ENCODE measurements at places on chromosomes 1 and 21.
A peak's percentile ranks its signal among the peaks of the same experiment; 100 is the strongest.

GRCh38 chr1:204692841-204693356 is 7.4 kb upstream of the LRRN2 start:
- DNase-seq, result no peak

DNA sequence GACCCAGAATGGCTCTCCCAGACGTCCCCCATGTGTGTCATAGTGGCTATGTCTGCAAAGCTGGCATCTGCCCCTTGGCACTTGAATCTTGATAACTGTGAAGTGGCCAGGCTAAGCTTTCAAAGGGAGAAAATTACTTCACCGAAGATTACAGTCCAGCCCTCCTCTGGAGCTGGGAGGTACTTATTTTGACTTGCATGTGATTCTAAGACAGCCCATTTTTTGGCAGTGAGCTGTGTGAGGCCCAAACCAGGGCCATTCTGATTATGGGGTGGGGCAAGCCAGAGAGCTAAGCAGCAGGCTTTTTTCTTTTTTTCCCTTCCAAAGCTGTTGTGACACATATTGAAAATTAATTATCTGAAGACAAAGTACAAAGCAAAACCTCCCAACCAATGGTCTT is 42.1 kb upstream of the C8B start:
- DNase-seq, result no peak

DNA sequence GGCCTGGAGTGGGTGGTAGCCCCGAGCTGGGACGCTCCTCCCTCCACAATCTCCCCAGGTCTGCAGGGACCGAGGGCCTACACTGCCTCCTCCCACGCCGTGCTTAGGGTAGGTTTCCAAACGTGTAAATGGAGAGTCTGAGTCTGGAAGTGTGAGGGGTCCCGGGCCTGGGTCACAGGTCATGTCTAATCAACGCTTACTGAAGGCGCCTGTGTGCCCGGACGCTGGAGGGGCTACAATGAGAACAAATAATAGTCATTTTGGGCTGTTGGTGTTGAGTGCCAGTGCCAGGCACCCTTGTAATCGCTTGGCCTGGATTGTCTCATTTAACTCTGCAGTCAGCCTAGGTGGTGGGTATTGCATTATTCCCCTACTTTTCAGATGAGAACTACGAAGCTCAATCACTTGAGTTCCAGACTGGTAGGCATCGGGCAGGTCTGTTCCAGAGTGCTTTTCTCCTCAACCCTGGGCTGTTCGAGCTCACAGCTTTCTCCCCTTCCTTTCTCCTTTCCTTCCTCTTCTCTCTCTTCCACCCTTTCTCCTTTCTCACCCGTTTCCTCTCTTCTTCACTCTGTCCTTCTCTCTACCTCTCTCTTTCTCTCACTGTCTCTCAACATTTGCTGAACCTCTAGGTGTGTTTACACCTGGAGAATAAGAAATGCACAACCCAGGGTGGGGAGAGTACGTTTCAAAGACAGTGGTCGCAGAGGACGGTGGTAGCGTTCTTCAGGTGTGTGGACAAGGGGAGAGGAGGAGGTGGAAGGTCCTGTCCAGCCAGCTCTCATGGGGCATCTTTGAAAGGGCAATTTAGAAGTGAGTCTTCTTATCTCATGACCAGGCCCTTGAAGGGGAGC is 883 bp downstream of the SLC66A1 start:
- no peak for DNase-seq

- DNase-seq, result no peak
These were observed 70.7 kb downstream of the ACBD6 start for GRCh38 chr1:180431683-180432082.

DNA sequence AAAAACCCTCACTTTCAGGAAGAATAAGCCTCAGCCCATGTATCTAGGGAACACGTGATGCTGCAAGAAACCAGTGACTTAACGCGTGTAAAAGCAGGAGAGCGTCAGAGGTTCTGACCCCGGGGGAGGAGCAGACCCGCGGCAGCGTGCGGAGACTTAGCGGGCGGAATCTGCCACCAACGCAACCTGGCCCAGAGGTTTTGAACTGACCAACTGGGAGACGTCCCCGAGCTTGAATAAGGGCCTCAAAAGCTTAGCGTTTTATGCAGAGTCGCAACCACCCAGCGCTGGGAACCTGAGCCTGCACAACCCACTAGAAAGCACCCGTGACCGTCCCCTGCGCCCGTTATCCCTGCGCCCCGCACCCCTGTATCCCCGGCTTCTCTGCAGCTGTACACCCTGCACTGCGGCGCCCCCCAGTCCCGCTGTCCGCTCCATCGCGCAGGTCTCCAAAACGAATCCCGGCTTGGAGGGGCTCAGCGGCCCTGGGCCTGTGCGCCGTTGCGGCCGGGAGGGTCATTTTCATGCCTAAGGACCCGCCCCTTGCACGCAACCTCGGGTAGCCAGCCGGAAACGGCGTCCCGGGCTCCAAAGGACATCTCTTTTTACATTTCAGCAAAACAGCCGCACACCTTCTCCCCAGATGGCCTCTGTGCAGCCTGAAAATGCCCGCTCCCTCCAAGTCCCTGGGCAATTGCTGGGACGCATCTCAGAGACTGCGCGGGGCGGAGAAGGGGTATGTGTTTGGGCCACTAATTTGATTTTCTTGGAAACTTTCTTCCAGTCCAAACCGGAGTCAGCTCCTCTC is 29.4 kb upstream of the TRIM17 start:
- DNase-seq, result peak; percentile 55

DNA sequence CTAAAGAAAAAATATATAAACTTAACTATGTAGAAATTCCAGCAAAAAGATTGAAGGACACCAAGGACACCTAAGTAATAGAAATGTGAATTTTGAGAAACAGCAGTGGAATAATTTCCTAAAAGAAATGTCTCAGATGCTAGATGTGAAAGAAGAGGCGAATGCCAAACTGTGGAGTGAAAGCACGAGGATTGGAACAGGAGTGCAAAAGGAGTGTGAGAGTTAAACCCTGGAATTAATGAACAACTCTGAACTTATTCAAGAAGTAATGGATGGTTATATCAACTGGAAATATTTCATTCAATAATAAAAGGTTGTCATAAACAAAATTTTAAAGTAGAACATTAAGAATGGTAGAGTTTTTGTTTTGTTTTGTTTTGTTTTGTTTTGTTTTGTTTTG is 78.5 kb upstream of the SGIP1 start:
- DNase-seq, result no peak

- DNase-seq, result no peak
These were observed 112.1 kb downstream of the TLR5 start for GRCh38 chr1:223030871-223031400.

DNA sequence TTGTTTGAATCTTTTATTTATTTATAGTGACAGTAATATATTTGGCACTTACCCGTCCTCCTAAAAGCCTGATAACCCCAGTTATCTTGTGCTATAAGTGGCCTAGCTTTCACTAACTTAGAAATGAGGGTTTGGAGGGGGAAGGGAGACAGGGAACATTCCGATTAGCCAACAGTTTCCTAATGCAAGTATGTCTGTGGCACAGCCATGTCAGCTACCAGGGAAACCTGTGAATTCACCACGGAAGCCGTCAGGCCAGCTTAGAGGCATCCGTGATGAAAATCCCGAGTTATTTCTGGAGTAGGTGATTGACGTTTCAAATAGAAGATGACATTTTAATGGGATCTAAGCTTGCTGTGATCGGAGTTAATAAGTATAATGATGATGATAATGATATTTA is 39.4 kb upstream of the BCL10 start:
- no peak for DNase-seq

DNA sequence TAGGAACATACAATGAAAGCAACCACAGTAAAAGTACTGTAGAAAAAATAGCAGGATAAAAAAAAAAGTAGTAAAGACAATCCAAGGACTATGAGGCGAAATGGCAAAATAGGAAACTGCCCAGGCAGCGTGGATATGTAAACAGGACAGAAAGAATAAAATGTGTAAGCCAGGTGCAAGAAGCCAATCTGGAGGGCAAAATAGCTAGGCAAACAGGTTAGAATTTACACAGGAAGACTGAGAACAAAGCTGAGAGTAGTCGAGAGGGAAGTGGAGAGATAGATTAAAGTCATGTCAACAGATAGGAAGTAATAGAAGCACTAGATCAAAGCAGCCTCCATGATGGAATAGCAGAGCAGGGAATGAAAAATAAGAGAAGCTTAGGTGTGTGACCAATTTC is 124.2 kb upstream of the B3GALT2 start:
- no peak for DNase-seq

- DNase-seq, result peak; percentile 14
These were observed 62.6 kb upstream of the RPL11 start for GRCh38 chr1:23628951-23629387.

DNA sequence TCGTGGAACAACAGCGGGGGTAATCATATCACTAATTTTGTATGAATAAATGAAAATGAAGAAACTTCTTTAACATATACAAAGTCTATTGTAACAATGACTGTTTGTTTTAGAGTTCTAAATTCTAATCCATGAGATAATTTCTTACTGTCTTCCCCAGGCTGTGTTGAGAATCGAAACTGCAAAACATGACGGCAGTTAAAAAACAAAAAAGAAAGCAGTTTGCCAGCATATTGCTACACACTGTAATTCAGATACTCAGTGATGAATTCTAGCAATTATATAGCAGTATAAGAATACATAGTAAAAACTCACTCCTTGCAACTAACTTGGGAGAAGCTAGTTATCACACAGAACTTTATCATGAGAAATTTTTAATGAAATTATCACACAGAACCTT is 22.1 kb downstream of the INSL5 start:
- DNase-seq, result no peak

- no peak for DNase-seq
These were observed 54.5 kb downstream of the ATP1B1 start for GRCh38 chr1:169160845-169161495.

- no peak for DNase-seq
These were observed 6.9 kb downstream of the TAF5L start for GRCh38 chr1:229619002-229619401.

- DNase-seq, result no peak
These were observed 404.0 kb upstream of the VAMP3 start for GRCh38 chr1:7366955-7367665.

GRCh38 chr1:191508239-191508638 is 650.0 kb upstream of the RGS18 start:
- no peak for DNase-seq

GRCh38 chr1:57887964-57888491 is 464.2 kb upstream of the DAB1 start:
- no peak for DNase-seq

- no peak for DNase-seq
These were observed 4.6 kb downstream of the NENF start for GRCh38 chr1:212437179-212437798.

DNA sequence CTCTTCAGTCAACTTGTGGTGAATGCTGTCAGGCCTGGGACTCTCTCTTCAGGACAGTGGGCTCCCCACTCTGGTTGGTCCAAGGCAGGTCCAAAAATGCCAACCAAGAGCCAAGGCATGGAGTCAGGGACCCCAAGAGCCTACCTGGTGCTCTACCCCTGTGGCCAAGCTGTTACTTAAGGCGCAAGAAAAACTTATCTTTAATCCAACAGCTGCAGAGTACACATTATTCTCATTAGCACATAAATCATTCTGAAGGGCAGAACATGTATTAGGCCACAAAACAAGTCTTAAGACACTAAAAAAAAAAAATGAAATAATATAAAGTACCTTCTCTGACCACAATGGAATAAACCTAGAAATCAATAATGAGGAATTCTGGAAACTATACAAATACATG is 65.7 kb downstream of the FAF1 start:
- DNase-seq, result no peak

DNA sequence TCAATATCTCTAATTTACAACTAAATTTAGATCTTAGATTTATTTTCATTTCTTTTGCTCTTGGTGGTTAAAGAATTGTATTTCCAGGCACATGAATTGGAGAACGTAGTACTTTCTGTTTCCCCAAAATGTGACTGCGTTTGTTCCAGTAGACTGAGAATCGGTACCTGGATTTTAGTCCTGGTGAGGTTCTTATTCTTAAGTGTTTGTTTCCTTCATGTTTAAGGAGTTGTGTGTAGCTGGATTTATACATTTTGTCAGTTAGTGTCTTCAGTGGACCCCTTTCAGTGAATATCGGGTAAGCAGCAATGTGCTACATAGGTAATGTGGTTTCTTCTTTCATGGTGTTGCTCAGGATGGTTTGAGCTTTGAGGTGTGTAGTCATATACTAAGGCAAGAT is 6.8 kb downstream of the MIER1 start:
- DNase-seq, result no peak

DNA sequence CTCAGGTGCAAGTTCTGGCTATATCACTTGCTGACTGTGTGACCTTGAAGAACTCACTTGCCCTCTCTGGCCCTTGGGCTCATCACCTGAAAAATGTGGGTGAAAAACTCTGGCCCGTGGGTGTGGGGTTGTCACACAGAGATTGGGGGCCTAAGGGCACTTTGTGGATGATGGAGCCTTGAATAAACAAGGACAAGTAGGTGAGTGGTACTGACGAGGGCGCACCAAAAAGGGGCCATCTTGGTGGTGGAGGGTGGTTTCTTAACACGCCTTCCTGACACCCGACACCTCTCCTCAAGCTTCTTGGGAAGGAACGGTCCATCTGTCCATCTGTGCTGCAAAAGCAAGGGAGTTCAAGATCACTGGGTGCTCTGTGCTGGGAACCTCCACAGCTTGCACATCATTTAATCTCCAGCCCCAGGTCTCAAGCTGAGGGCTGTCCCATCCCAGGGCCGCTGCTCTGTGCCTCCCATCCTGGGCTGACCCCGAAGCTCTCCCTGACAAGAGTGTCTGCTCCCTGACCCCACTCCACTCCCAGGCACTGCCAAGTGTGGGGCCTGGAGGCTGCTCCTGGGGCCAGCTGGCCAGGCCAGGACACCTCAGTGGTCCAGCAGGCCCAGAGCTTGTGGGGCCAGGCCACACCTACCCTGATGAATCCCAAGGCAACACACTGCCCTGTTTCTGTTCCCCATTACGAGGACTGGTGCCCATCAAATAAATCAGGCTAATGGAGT is 97.3 kb downstream of the GLIS1 start:
- DNase-seq, result no peak

GRCh38 chr1:159867664-159868026 is 5.2 kb upstream of the VSIG8 start:
- DNase-seq, result no peak

GRCh38 chr1:21741206-21741605 is 41.7 kb downstream of the USP48 start:
- DNase-seq, result no peak

- peak; percentile 13 for DNase-seq
These were observed 459.2 kb upstream of the RUNX1 start for GRCh38 chr21:35508139-35508888.

- no peak for DNase-seq
These were observed 223.4 kb downstream of the FMN2 start for GRCh38 chr1:240314845-240315801.

DNA sequence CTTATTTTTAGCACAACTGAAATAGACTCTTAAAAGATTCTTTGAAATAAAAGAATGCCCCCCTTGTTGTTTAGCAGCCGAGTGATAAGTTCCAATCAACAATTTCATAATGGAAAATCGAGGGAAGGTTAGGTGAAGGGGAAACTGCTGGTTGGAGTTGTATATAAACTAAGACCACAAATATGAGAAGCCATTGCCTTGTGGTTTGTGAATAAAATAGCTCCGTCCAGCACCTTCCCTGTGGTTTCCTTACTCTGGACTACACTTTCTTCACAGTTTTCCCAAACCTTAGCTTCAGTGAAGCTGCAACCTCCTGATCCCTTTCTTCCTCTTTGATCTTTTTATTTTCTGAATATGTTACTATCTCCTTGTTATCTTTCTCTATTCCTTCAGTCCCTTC is 6.7 kb upstream of the RAB3GAP2 start:
- DNase-seq, result no peak

Measured in activated T-cell treated with anti-CD3 and anti-CD28 coated beads, Interleukin-2, amount 50 U/mL, for 72 hours (primary cell).